ENCODE measurements at places on chromosomes 5 and 9.

DNA sequence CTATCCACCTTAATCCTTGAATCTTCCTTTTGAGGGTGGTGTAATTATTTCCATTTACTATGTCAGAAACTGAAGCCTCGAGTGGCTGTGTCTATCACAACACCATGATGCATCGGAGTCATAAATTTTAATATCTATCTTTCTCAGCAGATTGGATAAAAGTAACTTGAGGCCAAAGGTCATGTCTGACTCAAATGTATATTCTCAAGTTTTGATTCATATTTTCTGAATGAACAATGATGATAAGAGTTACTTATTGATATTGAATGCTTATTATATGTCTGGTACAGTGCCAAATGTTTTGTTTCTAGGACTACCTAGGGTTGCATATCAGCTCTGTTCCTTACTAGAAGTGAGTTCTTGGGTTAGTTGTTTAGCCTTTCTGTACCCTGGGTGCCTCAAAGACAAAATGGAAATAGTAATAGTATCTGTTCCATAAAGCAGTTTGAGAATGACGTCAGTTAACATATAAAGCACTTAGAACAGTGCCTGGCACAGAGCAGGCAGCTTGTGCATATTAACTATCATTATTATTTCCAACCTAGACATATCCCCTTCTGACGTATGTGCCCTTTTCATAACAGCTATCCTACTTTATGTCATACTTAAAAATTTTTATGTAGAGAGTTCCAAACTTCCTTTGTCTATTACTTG is 42.6 kb downstream of the PRDM6 start:
- DNase-seq, result no peak

- DNase-seq, result no peak
These were observed 291.9 kb downstream of the ARHGEF28 start for GRCh38 chr5:73917891-73918290.

GRCh38 chr9:136370687-136371532 is 2.6 kb downstream of the CARD9 start:
- DNase-seq, result no peak

DNA sequence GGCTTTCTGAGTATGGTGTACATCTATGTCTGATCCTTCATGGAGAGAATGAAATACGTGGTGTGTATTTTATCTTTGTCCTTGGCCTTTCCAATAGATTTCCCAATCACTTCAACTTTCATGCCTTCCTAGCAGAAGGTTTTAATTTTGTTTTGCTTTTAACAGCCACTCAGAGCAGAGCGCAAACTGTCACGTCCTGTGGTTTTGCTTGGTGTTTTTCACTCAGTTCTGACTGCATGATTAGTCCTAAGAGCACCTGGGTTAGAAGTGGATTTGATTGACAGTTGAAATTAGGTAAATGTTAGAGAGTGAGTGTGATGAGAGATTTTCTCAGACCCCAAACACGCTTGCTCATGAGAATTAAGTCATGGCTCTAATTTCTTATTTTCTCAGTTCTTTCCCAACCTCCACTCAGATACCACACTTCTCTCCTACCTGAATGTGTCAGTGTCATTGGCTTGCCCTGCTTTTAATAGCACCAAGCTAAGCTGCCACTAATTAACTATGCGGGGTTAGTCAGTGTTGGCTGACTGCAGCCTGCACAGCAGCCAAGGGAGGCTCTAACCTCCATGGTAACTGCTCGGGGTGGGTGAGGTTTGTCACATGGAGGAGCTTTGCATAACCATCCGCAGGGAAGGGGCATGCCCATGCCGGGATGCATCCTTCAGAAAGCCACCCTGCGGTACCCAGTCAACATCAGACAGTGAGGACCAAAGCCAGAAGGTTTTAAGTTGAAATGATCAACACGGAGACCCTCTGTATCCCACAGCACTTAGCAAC is 173.4 kb downstream of the NR3C1 start:
- peak; percentile 64 for DNase-seq

DNA sequence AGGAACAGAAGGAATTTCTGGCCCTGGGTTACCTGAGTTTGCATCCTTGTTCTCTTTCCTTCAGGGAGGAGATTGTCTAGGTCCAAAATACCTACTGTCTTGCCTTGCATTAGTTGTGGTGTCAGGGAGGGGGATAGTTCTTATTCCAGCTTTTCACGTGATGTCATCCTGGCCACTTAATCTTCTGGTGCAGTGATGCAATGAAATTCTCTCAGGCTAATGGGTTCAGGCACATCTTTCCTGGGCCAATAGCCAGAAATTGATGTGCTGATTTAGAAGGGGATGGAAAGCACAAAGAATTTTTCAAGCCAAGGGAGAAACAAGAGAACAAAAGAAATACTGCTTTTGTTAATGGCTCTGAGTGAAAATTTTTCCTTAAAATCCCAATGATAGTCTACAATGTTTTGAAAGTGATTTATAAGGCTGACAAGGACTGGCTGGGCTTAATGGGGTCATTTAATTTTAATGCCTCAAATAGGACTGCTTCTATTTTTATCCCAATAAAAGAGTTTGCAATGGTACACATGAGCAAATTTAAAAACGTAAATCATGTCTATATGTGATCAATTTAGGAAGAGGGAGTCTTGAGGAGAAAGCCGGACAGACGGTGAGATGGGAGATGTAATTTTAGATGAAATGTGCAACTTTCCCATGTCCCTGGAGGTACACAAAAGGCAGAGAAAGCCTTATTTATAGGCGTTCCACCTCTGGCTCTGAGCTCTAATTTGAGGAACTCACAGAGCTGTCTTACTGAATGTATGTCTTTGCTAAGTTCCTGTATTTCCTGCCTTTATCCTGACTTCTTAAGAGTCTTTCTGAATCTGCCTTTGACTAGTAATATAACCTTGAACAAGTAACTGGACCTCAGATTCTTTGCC is 89.3 kb upstream of the SV2C start:
- DNase-seq, result no peak

GRCh38 chr9:136282272-136282861 is 21.5 kb downstream of the CCDC187 start:
- DNase-seq, result no peak

DNA sequence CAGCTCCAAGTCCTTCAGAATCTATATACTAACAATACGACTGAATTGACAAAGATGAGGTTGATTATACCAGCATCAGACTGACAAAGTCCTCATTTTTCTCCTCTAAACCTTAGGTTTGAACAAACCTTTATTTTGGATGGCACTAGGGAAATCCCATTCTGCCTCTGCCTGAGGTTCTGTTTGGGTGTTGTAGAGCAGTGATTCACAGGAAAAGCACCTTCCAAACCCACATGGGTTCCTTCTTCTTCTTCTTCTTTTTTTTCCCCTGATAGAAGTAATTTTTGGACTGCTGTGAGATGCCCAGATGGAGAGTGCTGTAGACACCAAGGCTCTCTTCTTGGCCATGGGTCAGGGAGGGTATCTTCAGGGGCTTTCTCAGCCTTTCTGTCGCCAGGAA is 164.9 kb upstream of the PAPPA start:
- DNase-seq, result no peak

DNA sequence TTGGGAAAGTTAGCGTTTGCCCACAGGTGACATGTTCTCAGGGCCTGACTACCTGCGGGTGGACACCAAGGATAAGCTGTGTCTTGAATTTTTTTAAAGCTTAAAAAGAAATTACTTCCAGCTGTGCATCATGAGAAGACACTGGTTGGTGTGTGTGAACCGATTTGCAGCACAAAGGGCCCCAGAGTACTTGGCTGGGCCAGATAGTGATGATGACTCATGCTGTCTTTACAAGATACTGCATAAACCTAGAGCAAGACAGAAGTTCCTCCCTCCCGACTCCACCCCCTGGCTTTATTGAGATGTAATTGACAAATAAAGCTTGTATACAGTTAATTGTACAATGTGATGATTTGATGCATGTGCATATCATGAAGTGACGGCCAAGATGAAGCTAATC is 212.8 kb downstream of the NXNL2 start:
- peak; percentile 82 for DNase-seq

DNA sequence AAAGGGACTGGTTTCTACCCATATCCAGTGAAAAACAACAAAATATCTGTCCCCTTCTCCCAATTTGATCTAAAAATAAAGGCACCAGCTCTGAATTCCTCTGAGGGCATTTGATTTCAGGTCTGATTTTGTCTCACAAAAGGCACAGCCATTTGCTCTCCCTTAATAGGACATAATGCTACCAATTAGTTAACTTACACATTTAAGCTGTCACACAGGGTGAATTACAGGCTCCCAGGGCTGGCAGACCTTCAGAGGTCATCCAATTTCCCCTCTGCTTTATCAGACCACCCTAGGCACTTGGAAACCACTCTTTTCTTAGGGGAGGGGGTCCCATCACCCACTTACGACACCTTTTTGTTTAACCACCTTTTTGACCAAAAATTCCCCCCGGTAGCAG is 319.9 kb downstream of the SPOCK1 start:
- no peak for DNase-seq

GRCh38 chr9:137296670-137297664 is 5.1 kb downstream of the NRARP start:
- no peak for DNase-seq

DNA sequence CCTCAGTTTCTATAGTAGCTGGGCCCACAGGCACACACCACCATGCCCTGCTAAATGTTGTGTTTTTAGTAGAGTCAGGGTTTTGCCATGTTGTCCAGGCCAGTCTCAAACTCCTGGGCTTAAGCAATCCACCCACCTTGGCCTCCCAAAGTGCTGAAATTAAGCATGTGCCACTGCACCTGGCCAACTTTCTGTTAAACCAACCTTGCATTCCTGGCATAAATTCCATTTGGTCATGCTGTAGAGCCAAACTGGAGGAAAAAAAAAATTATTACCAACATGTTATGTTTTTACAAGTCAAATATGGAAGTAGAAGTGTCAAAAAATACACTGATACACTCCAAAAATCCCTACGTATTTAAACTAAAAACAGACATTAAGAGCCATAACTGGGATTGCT is 54.1 kb downstream of the ERMP1 start:
- no peak for DNase-seq

DNA sequence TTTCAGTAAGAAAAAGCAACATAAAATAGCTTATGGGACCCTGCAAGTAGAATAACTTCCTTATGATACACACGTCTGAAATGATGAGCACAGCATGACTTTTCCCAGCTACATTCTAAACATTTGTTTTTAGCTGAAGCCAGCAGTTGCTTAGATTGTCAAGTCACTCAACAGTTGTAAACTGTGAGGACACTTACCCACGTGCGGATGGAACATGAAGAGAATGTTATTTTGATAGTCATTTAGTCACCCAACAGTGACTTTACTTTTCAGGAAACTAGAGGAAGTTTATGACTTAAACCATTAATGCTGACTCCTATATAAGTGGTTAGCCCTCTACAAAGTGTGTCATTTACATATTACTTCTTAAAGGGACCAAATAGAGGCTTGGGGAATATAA is 3.0 kb downstream of the HACD4 start:
- DNase-seq, result no peak

GRCh38 chr5:59496524-59497134 is 396.9 kb downstream of the PDE4D start:
- DNase-seq, result peak; percentile 29

GRCh38 chr5:68533051-68533450 is 317.5 kb downstream of the PIK3R1 start:
- no peak for DNase-seq

DNA sequence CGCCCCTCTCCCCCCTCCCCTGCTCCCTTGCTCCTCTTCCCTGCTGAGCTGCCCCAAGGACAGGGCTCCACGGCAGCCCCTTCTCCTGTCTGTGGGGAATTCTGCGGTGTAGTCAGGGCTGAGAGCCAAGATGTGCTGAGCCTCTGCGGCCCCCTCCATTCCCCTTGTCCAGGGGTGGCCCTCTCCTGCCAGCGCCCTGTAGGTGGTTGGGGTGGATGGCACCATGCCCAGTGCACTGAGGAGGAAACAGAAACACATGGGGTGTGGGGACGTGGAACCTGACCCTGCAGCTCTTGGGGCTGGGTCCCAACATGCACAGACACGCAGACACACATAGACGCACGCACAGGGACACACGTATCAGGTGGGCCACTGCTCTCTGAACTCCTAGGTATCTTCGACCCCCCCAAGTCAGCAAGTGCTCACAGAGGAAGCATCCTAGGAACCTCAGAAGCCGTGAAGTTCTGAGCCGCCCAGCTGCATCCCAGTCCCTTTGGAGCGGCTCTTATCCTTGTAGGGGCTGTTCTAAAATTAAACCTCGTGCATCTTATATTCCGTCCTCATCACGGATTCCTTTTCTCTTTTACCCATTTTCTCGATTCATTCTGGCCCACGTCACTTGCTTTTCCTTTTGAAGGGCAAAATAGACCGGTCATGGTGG is 64.8 kb downstream of the HMCN2 start:
- no peak for DNase-seq

- no peak for DNase-seq
These were observed 381.9 kb downstream of the PLK2 start for GRCh38 chr5:58077966-58078365.

GRCh38 chr5:165108809-165109208 is 1603.4 kb downstream of the MAT2B start:
- DNase-seq, result no peak

DNA sequence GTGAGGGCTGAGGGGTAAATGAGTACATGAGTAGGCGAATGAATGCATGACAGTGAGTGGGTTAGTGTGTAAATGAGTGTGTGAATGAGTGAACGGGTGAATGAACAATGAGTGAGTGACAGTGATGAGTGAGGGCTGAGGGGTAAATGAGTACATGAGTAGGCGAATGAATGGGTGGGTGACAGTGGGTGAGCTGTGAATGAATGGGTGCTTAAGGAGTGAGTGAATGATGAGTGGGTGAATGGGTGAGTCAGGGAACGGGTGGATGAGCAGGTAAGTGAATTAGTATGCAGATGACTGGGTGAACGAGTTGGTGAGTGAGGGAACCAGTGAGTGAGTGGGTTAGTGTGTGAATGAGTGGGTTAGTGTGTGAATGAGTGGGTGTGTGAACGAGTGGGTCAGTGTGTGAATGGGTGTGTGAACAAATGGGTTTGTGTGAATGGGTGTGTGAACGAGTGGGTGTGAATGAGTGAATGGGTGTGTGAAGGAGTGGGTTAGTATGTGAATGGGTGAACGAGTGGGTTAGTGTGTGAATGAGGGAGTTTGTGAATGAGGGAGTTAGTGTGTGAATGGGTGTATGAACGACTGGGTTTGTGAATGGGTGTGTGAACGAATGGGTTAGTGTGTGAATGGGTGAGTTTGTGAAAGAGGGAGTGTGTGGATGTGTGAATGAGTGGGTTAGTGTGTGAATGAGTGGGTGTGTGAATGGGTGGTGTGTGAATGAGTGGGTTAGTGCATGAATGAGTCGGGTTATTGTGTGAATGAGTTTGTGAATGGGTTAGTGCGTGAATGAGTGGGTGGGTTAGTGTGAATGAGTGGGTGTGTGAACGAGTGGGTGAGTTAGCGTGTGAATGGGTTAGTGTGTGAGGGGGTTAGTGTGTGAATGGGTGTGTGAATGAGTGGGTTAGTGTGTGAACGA is 32.9 kb downstream of the NKD2 start:
- DNase-seq, result no peak

DNA sequence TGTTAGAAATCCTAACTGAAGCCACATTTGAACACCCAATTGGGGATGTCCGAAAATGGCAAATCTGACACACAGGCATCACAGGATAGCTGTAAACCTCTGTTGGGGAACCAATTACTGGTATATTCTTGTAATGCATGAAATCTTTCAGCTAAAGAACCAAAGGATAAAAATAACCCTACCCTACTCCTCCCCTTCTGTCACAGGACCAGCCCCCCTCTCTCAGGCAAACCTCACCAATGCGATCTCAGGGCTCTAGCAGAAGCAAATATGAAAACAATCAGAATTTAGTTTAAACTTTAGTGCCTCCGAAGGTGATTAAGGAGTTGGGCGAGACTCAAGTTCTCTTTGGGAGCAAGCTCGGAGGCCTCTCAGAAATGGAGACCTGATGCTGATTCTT is 499.3 kb downstream of the SPOCK1 start:
- no peak for DNase-seq
